ENCODE measurements at places on chromosomes 5 and 9.

DNA sequence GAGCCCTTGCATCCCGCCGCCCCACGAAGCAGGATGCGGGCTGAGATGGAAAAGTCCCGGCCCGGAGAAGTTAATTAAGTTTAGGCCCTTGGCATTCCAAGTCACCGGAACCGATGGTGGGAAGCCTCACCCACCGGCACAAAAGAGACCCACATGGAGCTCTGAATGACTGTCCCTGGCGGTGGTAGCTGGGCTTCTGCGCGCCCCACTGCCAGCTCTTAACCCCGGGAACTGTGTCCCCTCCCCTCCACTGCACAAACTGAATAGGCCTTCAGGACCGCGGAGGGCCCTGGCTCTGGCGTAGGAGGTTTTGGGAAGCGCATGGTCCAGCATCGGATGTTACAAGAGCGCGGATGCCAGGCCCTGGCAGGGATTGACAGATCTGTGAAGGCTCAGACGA, 291.1 kb upstream of the TUT7 start:
- no peak for DNase-seq

DNA sequence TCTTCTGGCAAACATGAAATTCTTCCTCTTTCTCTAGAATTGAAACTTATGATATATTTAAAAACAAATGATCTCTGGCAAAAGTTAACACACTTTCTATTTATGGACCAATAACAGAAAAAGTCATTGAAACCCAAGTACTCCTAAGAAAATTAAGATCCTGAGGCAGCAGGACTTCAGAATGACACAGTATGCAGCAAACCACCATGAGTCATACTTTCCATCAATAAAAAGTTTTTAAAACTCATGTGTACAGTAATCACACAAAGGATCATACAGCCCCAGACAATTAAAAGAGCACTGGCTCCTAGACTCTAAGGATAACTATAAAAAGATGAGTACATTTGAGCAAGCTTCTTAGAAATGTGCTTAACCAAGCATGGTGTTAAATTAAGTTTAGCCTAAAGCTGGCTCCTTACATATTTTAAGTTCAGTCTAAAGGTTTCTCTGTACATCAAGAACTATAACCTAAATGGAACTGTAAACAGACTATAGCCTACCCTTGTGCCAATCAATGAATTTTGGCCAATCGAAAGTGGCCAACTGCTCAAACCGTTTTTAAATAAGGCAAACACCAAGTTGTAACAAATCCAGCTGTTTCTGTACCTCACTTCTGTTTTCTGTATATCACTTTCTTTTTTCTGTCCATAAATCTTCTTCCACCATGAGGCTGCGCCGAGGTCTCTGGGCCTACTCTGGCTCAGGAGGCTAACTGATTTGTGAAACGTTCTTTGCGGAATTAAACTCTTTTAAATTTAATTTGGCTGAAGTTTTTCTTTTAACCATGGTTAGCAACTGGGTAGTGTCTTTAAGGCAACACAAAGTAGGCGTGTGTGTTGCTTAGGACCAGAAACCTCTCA, 232.1 kb upstream of the PIK3R1 start:
- no peak for DNase-seq

DNA sequence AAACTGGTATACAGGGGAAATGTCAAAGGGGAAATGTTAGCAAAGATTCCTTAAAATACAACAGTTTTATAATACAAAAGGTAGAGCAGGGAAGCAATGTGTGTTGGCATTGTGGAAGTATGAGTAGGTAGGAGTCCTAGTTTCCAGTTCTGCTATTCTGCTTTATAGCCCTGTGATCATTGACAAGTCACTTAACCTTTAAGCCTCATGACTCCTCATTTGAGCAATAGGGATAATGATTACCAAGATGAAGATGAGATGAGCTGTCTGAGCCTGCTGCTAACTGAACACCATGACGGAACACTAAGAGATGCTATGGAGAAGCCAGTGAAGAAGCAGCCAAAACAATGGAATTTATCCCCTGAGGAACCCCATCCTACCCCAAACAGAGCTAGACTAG, 251.7 kb downstream of the PAPPA start:
- DNase-seq: no peak

DNA sequence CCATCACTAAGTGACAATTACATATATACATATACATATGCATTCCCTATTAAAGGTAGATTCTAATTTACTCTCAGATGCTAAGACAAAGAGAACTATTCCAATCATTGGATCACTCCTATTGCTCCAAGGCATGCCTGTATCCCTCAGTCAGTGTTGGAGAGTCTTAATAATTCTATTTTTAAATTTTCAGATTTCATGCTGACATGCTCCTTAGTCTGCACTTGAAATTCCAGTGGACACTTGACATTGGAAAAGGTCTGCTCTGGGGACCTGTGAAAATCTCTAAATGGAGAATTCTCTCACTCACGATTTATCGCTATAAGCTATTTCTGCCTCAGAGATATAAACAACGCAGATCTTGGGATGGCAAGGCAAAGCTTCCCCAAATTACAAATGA, 3.9 kb upstream of the FUBP3 start:
- DNase-seq: no peak

DNA sequence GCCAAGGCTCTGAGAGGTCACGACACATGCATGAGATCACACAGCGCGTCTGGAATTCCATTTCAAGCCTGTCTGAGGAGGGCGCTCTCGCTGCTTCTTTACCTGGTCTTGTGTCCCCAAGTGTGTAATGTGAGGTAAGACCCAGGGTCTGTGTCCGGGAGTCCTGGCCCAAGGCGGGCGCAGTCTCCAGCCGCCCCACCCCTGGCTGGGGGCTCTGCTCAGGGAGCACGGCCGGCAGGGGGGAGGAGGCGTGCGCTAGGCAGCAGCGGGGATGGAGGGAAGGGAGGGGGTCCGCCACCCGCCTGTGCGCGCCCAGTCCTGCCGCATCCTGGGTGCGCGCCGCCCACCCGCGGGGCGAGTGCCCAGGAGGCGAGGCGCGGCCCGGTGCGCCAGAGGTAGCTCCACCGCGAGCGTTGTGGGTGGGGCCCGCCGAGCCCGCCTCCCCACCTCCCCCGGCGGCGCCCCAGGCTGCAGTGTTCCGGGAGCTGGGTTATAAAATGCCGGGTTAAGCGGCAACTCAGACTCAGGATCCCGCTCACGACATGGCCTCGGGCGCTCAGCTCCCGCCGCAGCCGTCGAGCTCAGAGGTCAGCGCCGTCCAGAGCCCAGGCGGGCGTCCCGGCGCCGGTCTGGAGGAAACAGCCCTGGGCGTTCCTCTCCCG, at the start of gene CCNI2:
CCNI2 (plus strand) TSS at position 473 of the 662 bp plus-strand sequence; CDS start at position 543, 70 bp downstream.
- peak; percentile 59 for DNase-seq

GRCh38 chr9:108621991-108622855, 233.6 kb downstream of the ACTL7B start:
- DNase-seq: no peak

DNA sequence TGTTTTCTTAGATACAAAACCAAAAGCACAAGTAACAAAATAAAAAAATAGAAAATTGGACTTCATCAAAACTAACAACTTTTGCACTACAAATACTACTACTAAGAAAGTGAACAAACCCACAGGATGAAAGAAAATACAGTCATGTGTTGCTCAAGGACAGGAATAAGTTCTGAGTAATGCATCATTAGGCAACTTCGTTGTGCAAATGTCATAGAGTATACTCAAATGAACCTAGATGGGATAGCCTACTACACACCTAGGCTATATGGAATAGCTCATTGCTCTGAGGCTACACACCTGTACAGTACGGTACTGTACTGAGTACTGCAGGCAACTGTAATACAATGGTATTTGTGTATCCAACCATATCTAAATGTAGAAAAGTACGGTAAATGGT, 88.3 kb downstream of the RAPGEF1 start:
- DNase-seq: no peak

- DNase-seq: no peak
These were observed 86.9 kb upstream of the SPATA31D4 start for GRCh38 chr9:81841333-81841732.

DNA sequence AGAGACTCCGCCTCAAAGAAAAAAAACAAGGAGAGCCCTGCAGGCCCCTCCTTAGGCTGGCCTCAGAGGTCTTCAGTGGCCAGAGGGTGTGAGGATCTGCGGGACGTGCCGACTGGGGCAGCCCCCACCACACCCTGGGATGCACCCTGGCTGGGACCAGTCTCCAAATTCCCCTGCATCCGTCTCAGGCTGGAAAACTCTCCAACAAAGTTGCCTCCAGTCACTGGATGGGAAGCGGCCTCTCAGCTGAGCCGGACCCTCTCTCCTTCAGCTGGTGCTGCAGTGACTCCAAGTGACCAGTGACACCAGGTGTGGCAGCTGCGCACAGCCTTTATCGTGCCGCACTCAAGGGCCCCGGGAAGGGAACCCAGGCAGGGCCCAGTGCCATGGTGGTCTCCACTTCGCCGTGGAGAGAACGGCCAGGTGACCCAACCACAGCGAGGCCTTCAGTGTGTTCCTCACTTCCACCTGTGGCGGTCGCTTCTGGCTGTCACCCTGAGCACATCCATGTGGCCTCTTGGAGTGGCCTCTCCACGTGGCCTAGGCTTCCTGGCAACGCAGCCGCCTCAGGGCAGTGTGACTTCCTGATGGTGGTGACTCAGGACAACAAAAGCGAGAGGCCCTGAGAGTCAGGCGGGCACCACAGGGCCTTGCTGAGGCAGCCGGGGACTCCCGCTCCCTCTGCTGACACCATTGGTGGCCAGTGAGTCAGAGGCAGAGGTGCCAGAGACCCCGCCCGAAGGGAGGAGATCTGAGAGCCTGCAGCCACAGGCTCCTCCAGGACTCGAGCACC, 19.3 kb upstream of the CAMSAP1 start:
- DNase-seq: no peak

- DNase-seq: no peak
These were observed 6.3 kb downstream of the PRR7 start for GRCh38 chr5:177452688-177453638.

GRCh38 chr5:67015541-67016191, 180.9 kb downstream of the CD180 start:
- DNase-seq: no peak

DNA sequence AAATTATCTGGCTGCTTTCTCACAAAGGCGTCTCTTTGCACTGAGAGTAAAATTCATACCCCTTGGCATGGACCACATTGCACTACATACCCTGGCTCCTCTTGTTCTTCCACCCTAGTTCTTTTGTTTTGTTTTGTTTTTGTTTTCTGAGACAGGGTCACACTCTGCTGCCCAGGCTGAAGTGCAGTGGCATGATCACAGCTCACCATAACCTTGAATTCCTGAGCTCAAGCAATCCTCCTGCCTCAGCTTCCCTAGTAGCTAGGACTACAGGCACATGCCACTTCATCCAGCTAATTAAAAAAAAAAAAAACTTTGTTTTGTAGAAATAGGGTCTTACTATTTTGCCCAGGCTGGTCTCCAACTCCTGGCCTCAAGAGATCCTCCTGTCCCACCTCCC, 51.4 kb downstream of the ARRDC3 start:
- DNase-seq: no peak

DNA sequence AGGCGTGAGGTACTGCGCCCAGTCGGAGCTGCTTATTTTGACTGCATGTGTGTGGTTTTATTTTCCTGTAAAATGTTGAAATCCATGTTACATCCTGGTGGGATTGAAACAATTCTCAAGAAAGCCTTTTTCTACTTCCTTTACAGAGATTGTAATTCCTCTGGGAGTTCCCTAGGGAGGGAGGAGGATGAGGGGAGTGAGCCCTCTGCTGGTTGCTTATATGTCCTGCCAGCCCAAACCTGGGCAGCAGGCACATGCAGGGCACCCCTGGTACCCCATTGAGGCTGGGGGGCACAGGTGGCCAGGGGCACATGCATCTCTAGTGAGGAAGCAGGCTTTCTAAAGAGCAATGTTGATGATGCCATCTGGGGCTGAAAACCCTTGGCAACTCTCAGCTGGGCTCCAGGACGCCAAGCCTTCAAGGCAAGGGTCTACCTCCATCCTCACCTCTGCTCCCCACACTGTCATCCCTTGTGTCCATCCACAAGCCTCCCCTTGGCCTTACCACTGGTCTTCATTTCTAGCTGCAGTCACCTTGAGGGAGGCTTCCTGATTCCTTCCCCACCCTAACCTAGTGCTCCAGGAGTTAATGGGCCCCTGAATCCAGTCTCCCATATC, 84.7 kb upstream of the TNFSF8 start:
- DNase-seq: peak; percentile 50

DNA sequence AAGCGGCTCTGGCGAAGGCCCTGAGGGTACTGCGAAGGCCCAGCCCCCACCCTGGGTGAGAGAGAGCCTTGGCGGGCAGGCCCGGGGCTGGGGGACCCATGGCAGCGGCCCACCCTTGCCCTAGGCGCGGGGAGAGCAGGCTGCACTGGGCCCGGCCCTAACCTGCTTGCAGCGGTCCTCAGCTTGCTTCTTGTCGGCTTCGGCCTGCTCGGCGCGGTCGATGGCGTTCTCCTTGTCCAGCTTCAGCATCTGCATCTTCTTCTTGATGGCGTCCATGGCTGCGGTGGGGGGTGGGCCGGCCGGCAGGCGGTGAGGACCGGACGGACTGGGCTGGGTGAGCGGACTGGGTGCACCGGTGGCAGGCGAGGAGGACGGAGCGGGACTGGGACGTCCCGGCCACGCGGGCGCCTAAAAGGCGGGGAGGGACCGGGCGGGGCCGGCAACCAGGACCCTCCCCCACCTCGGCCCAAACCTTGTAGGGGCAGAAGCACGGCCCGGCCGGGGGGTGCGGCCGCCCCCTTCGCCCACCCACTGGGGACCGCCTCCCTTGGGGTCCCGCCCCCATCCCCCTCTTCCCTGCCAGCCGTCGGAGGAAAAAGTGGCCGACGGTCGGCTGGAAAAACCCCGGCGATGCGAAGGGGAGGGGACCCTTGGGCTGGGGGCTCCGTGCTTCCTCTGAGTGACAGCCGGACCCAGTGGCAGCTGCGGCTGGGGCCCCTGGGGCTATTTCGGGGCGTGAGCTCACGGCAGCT, at the start of gene TPM2:
TPM2 (minus strand) TSS at position 384 of the 752 bp plus-strand sequence; CDS start at position 276, 108 bp downstream.
- DNase-seq: peak; percentile 58

GRCh38 chr9:107216329-107216728, 66.8 kb upstream of the RAD23B start:
- no peak for DNase-seq

GRCh38 chr5:116887104-116887503, 312.5 kb upstream of the SEMA6A start:
- DNase-seq: no peak

DNA sequence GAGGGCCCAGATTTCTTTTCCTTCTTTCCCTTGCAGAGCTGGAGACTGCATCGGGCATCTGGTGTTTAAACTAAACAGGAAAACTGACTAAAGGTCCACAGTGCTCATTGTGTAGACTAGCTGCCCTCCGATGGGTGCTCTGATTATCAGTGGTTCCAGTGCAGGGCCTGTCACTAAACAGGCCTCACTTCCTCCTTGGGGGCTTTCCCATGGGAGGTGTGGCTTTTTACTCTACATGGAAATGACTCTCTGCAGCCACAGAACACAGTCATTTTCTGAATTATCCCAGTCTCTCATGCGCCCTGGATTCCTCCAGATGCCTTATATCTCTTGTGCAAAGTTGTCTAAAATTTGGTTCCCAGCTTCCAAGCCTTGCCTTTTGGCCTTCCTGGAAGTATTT, 199.2 kb downstream of the TRIO start:
- no peak for DNase-seq

GRCh38 chr9:112495614-112496013, 9.0 kb downstream of the KIAA1958 start:
- DNase-seq: no peak

DNA sequence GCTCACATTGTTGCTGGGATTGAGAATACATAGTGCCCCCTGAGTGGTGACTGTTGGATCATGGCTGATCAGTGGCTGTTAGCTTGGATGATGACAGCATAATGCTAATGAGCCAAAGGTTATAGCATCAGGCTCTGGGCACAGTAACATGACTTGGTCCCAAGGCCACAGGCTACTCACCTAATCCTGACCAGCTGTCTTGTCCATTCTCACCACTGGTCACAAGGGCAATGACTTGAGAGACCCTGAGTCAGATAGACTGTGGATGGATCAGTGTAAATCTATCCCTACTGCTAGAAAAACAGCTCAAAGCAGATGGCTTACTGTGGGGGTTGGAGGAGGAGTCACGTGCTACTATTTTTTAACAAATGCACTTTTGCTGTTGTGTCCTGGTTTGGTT, 74.7 kb downstream of the AOPEP start:
- no peak for DNase-seq
